ENCODE measurements at places on chromosomes 2 and 18.
A peak's percentile ranks its signal among the peaks of the same experiment; 100 is the strongest.

DNA sequence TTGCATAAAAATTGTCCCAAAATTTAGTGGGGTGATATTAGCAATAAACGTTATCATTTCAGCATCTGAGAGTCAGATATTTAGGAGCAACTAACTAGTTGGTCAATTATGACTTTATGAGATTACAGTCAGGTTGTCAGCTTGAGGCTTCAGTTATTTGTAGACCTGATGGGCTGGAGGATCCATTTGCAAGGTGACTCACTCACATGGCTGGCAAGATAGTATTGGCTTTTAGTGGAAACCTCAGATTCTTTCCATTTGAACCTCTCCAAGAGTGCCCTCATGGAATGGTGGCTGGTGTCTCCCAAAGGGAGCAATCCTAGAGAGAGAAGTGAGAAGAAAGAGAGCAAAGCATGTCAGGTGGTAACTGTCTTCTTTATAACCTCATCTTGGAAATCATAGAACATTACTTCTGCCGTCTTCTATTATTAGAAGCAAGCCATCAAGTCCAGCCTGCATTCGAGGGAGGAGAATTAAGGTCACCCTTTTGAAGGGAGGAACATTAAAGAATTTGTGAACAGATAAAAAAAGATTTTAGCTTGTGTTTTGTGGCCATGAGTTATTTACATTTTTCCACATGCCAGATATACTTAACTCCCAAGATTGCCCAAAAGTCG is 92.5 kb downstream of the HAUS1 start:
- no peak for DNase-seq

GRCh38 chr2:62586981-62587380 is 81.0 kb upstream of the TMEM17 start:
- DNase-seq: no peak

DNA sequence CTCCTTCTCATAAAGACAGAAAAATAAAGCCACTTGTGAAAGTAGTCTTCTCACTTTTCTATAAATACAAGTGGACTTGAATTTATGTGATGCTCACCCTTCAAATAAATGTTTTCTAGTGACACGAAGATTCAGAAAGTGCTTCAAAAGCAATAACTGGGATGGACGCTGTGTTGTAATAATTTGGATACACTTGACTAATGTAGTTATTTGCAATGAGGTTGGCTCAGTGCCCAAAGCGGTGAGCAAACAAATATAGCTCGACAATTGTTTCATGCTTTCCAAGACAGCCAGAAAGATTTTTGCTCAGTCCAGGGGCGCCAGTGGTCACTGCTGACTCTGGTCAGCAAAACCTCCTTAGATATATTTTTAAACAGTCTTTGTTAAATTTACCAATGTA is 278.6 kb upstream of the KLHL14 start:
- peak; percentile 33 for DNase-seq

DNA sequence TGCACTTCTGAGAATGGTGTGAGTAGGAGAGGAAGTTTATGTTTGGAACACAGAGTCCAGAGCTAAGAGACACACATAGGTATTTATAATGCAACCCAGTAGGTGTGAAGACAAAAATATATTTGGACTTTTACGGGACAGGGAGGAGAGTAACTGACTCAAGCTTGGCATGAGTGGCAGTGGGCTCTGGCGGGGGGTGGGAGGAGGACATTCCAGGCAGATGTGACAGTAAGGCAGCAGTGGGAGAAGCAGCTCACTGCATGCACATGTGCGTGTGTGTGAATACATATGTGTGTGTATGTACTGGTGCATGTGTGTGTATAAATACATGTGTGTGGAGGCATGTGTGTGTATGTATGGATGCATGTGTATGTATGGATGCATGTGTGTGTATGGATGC is 51.4 kb downstream of the DCDC2C start:
- no peak for DNase-seq

DNA sequence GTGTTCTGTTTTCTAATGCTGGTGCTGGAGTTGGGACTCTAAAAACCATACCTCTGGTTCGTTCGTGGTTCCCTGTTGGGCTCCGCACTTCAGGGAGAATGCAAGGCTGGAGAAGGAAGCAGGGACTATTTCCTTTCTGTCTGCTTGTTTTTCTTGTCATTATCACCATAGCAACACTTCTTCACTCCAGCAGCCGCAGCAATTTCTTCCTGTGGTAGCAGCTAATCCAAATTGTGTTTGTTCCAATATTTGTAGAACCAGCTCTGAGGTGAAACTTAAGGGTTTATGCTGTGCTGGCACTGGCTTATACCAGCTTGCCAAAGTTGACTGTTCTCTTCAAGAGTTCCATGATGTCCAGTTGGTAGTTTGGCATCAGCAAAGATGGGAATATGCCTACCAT is 301.4 kb upstream of the SYT4 start:
- peak; percentile 27 for DNase-seq

DNA sequence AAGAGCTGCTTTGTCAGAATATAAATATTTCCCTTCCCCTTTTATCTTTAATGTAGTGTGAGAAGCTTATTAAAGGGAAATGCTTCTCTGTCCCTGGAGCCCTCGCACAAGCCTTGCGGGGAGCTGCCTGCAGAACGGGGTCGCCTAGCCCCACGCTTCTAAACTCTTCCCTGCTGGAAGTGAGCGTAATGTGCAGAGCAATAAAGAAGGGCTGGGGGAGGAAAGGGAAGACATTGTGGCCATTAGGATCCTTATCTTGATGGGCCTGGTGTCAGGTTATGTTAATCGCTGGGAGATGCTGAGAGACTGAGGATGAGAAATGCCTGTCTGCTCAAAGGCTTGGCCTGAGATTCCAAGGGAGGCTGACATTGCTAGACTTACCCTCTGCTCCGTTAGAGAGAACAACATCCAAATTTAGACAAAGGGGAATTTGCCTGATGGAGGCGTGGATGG is 18.9 kb upstream of the FZD7 start:
- no peak for DNase-seq

GRCh38 chr2:71748227-71748626 is 294.9 kb downstream of the DYSF start:
- DNase-seq: no peak

DNA sequence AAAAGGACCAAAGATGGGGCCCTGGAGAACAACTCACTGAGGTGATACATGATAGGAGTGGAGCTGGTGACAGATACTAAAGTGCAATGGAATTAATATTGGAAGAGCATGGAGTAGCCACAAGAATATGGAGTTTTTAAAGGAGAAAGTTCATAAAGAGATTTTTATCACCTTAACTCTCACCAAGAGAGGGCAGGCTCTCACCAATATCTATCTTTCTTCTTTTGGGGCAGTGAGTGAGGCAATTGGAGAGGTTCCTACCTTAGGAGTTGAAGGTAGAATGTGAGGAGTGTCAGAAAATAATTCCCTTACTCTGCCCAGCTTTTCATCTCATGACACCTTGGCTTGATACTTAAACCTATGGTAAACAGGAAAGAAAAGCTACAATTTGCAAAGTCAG is 233.7 kb upstream of the CWC22 start:
- DNase-seq: no peak

DNA sequence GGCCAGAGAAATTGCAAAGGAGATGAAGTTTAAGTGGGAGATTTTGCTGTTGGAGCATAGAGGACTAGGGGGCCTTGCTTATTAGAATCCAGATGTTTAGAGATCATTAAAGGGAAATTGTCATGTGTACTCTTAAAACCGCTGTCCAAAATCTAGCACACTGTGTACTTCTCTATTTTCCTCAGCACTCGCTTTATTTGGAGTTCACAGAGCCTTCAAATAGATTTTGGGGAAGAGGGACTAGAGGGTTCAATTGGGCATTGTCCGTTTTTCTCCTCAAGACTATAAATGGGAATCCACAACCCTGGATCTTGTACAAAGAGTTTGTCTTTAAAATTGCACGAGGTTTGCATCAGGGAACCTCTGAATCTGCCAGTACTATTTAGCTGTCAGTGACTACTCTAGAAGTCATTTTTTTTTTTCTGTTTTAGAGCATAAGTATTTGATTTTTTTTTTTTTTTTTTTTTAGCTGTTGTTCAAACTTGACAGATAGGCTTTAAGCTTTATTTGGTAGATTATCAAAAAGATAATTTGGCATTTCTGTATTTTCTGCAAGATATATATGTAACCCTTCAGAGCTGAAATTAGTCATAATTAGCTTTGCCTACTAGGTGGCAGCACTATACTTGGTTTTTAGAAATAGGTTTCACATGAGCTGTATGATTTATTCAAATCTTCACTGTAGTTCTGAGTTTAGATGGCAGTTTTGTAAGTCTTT is 14.2 kb downstream of the PMS1 start:
- DNase-seq: peak; percentile 56

GRCh38 chr2:18209934-18210639 is 331.6 kb downstream of the KCNS3 start:
- DNase-seq: peak; percentile 73

DNA sequence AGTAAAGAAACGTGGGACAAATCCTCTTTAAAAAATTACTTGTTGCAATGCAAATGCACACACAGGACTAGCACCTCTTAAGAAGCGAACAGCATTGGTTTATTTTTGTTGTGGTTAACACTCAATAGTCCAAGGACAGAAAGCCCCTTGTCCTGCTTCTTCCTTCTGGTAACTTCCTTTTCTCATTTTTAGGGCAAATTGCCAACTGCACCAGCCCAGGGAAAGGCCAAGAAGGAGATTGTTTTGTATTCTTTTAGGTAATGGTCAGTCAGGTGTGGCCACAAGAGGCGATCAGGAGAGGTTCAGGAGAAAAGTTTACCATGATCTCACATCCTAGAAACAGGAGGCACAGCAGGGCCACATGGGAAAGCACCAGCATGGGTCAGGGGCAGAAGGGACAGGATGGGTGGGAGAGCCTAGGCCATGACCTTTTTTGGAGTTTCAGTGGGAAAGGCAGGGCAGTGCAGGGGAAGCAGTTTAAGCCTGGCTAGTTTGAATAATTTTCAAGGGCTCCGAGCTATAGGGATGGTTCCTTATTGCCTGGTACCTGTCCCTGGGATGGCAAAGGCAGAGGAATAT is 73.0 kb downstream of the CHRNA1 start:
- no peak for DNase-seq

DNA sequence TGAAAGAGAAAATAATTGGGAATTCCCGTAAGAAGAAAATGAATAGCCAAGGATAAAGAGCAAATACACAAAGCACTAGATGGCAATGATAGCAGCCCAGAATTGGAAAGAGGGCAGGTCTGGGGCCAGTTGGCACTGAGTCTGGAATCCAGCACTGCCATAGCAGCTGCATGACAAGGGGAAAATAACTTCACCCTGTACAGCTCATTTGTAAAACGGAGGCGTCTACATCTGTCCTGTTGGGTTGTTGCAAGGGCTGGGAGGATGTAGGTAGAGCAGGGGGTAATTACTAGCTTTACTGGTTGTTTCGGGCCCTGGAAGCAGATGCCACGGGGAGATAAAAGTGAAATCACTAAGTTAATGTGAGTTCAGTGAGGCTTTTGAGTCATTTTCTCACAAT is 110.0 kb upstream of the RASGRP3 start:
- DNase-seq: peak; percentile 91

DNA sequence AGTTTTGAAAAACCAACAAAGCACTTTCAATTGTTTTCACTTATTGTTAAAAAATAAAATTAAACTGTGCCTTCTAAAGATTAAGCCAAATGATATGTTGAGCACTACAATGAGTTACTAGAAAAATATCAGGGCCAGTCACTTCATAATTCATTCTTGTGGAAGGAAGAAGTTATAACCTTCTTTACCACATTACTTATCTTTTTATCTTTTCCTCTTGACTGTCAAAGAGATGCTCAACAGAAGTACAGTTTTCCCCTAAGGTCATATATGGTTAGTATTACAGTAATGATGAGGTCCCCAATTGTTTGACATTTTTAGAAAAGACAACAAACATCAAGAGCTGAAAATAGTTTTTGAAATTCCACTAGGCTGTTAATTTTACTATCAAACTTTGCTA is 9.4 kb downstream of the PELI1 start:
- DNase-seq: no peak

- DNase-seq: no peak
These were observed 75.6 kb upstream of the TTC39C start for GRCh38 chr18:23938901-23939341.

- DNase-seq: no peak
These were observed 160.7 kb downstream of the IKZF2 start for GRCh38 chr2:212990697-212991096.

DNA sequence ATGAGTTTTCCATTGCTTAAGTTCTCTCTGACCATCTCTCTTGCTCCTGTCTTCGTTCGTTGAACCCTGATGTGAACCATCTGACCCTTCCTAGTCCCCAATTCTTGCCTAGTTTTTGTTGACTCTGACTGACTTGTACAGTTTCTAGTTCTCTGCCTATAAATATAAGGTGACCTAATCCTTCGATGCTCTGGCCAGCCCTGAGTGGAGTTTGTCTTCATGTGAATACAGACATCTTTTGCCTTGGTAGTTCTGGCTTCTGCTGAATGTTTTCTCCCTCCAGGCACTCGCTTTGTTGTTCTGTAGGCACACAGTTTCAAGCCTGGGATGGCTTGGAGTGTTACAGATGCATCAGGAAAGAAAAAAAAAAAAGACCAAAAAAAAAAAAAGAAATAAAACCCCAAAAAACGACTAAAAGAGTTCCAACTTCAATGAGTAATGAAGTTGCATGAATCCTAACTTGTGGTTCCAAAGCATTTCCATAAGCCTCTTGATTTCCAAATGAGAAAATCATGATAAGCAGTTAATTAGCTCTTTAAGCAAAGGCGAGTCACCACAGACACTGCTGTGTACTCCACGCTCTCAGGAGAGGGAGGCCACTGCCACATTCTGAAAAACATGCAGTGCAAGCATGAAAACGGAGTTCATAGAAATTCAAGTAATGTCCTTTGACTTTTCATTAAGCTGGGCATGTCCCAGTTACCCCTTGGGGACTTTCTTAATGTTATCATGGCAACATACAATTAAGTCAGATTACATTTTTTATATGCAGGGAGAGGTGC is 165.2 kb downstream of the TDRD15 start:
- no peak for DNase-seq

DNA sequence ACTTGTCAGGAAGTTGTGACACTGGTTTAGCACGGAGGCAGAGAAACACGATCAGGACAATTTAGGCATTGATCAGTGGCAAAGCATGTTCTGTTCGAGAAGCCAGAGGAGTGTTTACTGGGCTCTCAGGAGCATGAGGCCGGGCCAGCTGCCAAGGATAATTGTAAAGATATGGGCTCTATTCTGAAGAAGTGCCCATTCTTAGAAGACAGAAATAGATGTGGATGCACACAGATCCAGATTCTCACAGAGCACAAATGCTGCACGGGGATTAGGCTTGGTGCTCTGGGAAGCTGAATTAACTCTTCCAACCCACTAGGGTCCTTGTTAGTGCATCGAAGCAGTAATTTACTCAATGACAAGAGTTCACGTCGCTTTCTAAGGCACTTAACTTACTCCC is 16.2 kb downstream of the AFF3 start:
- peak; percentile 55 for DNase-seq
